ENCODE measurements at places on chromosomes 2 and 18.

- no peak for DNase-seq
Observed at GRCh38 chr18:23223641-23224040, 88.4 kb downstream of the CABLES1 start.

GRCh38 chr18:32216390-32216789 lies 26.6 kb downstream of the MEP1B start:
- DNase-seq: no peak

GRCh38 chr2:219658196-219658846 lies 30.9 kb downstream of the SLC4A3 start:
- DNase-seq: no peak

DNA sequence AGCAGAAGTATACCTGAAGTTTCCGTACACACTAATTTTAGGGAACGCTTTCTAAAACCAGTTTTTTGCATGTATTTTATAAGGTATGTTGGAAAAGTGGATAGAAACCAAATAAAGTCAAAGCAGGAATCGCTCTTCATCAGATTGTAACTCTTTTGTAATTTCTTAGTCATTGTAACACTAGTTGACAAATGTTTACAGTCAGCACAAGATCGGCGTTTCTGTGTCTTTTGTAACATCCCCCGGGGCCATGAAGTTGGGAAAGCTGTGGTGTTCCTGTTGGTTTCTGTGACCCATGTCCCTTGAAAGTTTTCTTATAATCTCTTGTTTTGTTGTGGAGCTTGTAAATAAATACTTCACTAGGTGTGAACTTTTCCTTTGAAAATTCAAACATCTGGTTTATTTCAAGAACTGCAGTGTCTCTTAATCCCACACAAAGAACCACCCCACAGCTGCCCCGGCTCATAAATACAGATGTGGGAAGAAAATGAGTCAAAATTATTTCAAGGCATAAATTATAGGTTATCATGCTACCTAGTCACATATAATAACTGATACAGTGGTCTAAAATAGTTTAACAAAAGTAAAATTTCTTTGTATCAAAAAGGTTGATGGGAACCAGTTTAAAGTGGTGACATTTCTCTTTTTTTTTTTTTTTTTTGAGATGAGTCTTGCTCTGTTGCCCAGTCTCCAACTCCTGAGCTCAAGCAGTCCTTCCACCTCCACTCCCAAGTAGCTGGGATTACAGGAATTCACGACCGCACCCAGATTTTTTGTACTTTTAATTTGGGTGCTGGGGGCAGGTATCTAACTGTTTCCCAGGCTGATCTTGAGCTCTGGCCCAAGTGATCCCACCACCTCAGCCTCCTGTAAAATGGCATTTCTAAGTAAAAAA lies 751 bp upstream of the NMI start:
- DNase-seq: peak; percentile 26

DNA sequence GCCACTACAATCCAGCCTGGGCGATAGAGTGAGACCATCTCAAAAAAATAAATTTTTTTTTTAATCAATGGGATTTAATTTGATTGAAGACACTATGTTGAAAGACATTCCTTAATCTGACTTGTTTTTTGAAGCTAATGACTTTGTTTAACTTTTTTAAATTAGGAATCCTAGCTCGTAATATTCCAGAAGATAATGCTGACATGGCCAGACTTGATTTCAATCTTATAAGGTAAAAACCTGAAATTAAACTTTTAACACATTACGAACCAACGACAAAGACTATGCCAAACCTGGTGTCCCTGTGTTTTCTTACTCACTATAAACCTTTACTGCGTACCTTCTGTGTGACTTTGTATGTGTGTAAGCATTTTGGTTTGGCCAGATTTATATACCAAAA lies 7.6 kb downstream of the ATIC start:
- DNase-seq: no peak

DNA sequence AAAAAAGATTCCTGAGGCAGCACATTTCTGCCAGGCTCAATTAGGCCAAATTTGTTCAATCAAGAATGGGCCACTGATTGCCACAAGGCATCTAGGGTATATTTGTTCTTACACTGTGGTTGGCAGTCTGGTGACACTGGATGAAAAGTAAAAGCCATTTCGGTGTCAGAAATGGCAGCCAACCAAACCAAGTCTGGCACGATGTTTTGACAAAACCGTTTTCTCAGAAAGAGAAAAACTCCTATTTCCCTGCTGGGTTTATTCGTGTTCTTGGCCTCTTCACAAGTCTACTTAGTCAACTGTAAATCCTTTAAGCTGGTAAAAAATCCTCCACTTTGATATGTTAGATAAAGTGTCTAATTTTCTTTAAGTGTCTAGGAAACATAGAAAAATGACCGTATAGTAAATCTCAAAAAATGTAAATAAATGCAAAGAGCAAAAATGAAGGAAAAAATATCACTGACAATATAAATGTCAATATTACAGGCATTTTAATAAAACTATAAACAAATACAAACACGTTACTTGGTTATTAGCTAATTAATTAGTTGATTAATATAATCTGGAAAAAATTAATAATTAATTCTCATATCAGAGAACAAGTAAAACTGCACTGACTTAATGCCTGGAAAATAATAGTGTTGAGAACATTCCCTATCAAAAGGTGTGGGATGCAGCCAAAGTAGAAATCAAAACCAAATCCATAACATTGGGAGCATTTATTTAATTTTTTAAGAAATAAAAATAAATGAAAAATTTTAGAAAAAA lies 182.0 kb upstream of the ZNF804A start:
- DNase-seq: peak; percentile 0

GRCh38 chr2:109669731-109670130 lies 55.6 kb downstream of the SOWAHC start:
- DNase-seq: no peak

GRCh38 chr18:22872900-22873537 lies 60.1 kb upstream of the RBBP8 start:
- DNase-seq: no peak

DNA sequence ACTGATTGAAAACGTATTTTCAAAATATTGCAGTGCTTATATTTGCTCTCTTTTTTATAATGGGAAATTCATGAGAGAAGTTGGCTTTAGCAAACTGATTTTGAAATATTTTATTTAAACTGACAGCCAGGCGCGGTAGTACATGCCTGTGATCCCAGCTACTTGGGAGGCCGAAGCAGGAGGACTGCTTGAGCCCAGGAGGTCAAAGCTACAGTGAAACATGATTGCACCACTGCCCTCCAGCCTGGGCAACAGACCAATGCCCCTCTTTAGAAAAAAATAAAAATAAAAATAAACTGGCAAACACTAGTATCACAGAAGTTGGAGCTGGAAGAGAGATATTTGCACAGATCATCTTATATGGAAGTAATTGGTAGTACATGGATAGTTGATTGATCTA lies 20.7 kb downstream of the ZBTB7C start:
- DNase-seq: no peak

DNA sequence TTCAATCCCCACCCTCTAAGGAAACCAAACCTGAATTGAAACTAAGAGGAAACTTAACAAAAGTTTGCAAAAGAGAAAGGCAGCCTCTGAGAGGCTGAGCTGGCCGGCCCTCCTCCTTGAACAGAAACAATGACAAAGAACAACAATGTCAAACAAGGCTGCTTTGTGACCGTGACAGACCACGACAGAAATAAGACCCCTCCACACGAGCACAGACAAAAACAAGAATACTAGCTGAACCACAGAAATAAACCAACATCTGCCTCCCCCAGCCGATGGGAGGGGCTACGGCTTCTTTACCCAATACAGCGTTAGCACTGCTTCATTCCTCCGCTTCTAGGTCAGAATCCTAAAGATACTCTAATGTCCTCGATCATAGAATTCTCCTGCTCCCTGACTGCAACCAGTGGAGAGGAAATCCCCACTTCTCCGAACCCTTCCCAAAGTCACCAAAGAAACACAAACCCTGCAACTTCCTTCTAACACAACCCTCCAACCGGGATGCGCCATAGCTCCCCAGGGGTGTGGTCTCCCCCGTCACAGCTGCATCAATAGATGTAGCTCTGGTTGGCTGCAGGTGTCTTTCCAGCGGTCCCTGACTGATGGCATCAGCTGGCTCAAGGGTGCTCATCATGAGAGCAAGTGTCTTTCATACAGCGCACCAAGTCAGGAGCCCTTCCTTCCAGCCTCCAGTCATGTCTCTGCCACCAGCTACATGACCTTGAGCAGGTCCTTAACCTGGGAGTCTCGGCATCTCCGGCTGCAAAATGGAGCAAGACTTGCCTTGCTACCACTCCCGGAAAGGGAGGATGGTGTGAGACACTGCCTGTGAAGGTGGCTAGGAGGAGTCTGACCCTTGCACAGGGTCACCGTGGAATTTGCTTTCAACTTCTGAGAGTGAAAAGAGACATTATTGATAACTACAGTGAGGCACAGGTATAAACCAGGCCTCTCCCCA lies 198.6 kb downstream of the HAUS1 start:
- DNase-seq: no peak

- no peak for DNase-seq
Observed at GRCh38 chr2:161199912-161200701, 39.9 kb downstream of the TANK start.

Measured in midbrain (tissue), 1 donor.